ENCODE measurements at places on chromosomes 5 and 9.

DNA sequence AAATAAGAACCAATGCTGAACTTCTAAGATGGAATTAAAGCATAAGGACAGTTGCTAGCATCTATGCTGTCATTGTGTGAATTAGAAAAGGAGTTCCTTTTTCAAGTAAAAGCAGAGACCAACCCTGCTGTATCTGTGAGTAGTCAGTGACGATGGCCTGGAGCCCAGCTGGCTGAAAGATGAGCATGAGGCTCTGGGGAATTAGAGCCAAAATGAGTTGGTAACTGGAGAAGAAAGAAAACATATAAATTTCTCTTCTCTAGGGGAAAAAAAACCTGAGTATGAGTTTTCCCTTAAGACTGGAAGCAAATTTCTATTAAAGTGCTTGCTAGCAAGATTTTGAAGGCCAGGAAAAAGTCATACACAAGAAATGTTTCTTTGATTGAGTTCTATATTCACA lies 1.6 kb upstream of the SPZ1 start:
- DNase-seq: no peak

- no peak for DNase-seq
Measured at GRCh38 chr5:118857700-118858099, 130.6 kb downstream of the DTWD2 start.

- DNase-seq: no peak
Measured at GRCh38 chr9:106423575-106423974, 439.4 kb upstream of the ZNF462 start.

GRCh38 chr9:8401961-8402705 lies 602.6 kb upstream of the DMAC1 start:
- no peak for DNase-seq

DNA sequence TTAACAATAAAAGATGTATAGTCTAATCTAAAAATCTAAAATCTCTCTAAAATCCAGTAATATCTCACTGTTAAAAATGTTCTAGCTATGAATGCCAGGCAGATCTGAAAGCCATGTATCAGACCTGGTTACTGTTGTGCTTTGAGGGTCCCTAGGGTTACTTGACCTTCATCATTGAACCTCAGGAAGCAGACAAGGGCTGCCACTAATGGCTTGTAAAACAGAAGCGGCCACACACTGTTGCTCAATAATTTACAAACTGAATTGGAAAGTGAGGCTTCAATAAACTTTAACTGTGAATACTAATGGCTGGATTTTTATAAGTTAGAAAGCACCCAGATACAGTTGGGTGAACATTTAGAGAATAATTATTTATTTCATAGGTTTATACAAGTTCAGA lies 198.0 kb upstream of the RPS23 start:
- no peak for DNase-seq

DNA sequence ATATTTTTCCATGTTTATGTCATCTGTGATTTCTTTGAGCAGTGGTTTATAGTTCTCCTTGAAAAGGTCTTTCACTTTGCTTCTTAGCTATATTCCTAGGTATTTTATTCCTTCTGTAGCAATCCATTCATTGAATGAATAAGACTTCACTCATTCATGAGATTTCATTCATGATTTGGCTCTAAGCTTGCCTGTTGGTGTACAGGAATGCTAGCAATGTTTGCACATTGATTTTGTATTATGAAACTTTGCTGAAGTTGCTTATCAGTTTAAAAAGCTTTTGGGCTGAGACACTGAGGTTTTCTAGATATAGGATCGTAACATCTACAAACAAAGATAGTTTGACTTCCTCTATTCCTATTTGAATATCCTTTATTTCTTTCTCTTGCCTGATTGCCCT lies 15.9 kb downstream of the RLN2 start:
- no peak for DNase-seq

DNA sequence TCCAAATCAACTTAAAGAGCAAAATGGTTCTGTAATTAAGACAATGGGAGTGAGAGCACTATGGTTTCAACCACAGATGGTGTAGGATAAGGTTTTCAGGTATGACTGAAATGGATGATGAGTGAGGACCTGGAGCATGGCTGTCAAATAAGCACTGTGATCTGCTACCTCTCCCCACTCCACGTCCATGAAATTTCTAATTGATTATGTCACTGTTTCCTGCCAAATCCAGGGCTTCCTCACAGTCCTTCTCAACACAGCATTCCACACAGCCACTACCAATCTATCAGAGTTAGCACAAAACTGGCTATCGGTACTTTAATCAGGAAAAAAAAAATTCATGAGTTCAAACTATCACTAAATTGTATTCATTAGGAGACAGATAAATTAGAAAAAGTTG lies 420.4 kb upstream of the WWC1 start:
- DNase-seq: no peak

GRCh38 chr9:109186857-109187520 lies 19.9 kb upstream of the FRRS1L start:
- no peak for DNase-seq

- no peak for DNase-seq
Measured at GRCh38 chr5:123450640-123451039, 27.4 kb upstream of the CEP120 start.

DNA sequence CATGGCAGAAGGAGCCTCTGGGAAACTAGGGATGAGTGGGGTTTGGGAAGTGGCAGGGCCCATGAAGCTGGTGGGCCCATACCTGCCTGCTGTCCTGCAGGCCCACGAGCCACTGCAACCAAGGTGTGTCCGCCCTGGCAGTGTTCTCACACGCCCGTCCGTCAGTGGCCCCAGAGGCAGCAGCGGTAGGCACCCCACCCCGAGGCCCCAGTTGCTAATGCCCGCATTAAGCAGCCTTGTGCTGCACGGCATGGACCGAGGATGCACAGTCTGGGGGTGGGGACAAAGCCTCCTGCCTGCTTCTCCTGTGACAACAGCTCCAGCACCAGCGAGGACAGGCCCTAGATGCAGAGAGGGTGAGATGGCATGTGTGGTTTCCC lies 41.3 kb downstream of the HK3 start:
- DNase-seq: no peak

- no peak for DNase-seq
Measured at GRCh38 chr9:23587903-23588302, 238.1 kb downstream of the ELAVL2 start.

- DNase-seq: no peak
Measured at GRCh38 chr9:124602204-124602603, 95.0 kb upstream of the NR5A1 start.

- no peak for DNase-seq
Measured at GRCh38 chr5:108655750-108656450, 91.8 kb upstream of the FER start.

- no peak for DNase-seq
Measured at GRCh38 chr9:110575945-110576344, 3.6 kb downstream of the SVEP1 start.
